Activated CD4-positive, alpha-beta T cell treated with anti-CD3 and anti-CD28 coated beads for 36 hours (primary cell): ENCODE measurements at places on chromosomes 7 and 10. TPM values are rescaled to one million over a fixed set of nuclear protein-coding genes. Genes with fewer than 3 reads are reported as not detected.

DNA sequence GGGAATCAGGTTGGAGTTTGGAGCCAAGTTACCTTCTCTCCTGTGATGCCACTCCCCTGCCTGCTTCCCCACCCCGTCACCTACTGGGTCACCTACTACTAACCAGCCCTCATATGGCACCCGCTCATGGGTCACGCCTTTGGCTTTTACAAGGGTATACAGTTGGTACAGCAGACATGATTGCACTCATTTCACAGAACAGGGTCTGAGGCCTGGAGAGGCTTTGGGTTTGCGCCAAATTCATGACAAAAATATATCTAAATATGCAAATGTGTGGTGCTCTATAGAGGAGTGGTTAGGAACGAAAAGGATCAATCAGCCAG, 10.7 kb downstream of the CRYGN start:
- H3K4me3 ChIP-seq: no peak overlapping the region
- H3K36me3 ChIP-seq: no peaks in the 10 kb centered on the region
- peaks cover 50% of the 10 kb centered on the region for H3K4me1 ChIP-seq
- no peak for DNase-seq
- H3K27me3 ChIP-seq: no peaks in the 10 kb centered on the region

DNA sequence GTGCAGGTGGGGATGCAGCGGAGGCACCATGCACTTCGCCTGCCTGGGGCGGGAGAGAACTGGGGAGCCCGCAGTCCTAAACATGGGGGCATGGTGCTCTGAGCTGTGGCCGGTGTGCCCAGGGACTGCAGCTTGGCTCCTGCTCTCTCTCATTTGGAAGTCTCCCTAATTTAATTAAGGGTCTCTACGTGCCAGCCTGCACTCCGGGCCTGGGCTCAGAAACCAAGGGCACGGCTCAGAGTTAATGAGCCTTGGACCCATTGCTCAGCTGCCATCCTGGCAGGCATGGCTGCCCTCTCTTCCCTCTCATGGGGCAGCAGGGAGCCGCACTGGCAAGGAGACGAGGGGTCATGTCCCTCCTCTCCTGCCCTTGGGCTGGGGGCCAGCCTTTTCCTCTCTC, 115.6 kb downstream of the CDH23 start:
- H3K27me3 ChIP-seq: no peaks in the 10 kb centered on the region
- H3K36me3 ChIP-seq: no peaks in the 10 kb centered on the region
- H3K4me3 ChIP-seq: no peak overlapping the region
- H3K27ac ChIP-seq: no peak overlapping the region
- no peaks in the 10 kb centered on the region for H3K4me1 ChIP-seq

DNA sequence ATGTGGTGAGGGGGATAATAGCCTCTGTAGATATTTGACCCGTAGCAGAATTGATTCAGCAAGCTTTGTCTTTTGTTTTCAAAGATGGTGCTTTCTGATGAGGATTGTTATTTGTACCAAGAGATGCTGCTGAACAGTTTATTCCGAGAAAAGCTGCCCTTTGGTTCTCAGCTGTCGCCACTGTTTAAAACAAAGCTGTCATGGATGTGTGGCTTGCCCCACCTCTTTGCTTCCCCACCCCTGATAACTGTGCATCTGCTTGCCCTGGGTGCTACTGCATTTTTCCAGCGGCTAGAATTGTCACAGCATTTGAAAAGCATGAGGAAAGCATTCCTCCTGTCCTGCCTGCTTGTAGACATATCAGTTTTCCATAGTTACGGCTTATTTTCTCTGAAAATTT, 226.9 kb upstream of the CSTF2T start:
- no peaks in the 10 kb centered on the region for H3K36me3 ChIP-seq
- no peak for DNase-seq
- H3K27me3 ChIP-seq: peaks cover 4% of the 10 kb centered on the region

- no peak for DNase-seq
- no peaks in the 10 kb centered on the region for H3K4me1 ChIP-seq
- H3K4me3 ChIP-seq: no peak overlapping the region
These were observed 8.1 kb downstream of the FAM171A1 start for GRCh38 chr10:15363031-15363430.

GJD4 gene
- not detected for total RNA-seq

STAMBPL1 gene
- 40.2 TPM for total RNA-seq
